ENCODE measurements at places on chromosomes 2 and 18.

DNA sequence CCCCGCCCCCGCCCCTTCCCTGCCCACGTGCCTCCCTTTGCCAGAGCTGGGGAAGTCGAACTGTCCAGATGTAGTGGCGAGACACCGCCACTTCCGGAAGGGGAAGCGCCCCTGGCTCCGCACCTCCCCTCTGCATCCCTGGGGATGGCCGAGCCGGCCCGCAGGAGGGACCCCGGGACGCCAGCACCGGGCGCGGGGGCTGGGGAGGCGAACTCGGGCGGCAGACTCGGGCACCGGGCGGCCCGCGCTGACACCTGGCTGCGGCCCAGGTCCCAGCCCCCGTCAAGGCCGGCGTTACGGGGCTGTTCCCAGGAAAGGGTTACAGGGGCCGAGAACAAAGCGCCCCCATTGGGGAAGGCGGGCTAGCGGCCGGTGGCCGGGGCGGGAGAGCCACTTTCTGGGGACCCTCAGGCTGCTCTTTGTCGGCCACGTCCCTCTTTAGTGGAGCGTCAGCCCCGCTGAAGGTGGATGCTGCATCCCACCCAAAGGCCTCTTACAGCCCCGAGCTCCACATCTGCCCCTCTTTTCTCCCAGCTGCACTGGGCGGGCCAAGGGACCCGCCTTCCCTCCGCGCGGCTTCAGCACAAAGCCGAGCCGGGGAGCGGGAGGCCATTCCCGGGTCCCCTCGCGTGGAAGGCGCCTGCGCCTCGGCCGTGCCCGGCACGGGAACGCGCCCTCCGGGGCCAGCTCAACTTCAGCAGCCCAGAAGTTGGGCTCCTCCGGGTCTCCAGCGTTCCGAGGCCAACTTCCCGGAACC lies 1.3 kb downstream of the SDC1 start:
- peak; percentile 68 for DNase-seq

DNA sequence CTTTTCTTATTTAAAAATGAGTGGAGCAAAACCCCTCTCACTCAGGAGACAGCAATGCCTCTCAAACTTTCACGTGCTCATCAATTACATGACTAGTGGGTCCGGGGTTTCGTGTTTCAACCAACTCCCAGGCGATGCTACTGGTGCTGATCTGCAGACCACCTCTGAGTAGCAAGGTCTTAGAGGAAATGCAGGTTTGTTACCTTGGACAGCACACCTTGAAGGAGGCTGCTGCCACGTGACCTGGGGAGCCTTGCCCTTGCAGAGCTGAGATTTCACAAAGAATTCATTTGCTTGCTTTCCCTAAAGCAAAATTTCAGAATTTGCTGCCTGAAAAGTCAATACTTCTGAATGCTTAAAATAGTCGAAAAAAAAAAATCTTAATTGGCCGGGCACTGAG lies 32.4 kb downstream of the SMIM21 start:
- DNase-seq, result no peak

- no peak for DNase-seq
Observed at GRCh38 chr2:126717928-126718327, 62.0 kb downstream of the GYPC start.

- DNase-seq, result no peak
Observed at GRCh38 chr2:27070653-27071276, 689 bp downstream of the OST4 start.

- no peak for DNase-seq
Observed at GRCh38 chr2:164675687-164676086, 54.4 kb upstream of the GRB14 start.

DNA sequence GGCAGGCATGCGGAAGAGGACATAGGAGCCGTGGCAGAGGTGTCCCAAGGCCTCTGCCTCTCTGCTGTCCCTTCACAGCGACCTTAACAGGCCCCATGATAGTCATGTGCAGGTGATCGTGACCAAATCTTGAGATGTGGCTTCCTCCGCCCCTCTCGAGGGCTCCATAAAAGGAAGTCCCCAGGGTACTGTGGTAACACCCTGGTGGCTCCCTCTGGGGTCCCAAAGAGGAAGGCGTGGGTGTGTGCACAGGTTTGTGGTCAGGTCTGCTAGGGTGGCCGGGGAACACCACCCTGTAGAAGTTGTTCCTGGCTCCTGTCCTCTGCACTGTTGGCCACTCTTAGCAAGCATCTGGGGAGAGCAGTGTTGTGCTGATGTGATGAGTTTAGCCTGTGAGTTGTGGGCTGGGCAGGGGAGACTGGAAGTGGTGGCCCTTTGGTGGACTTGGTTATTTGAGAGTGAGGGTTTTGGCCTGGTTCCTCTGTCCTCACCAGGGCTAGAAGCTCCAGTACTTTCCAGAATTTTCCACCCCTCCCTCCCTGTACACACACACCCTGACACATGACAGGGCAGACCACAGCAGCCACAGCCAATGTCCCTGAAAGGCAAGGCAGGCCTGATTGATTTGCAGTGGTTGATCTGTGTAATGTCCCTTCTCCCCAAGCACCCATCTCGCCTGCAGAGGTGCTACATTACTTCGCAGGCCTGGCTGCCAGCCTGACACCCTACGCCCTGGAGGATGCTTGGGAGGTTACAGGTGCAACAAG lies 68.9 kb upstream of the BOD1L2 start:
- no peak for DNase-seq

- no peak for DNase-seq
Observed at GRCh38 chr18:49175476-49175875, 224.7 kb upstream of the SMAD7 start.

DNA sequence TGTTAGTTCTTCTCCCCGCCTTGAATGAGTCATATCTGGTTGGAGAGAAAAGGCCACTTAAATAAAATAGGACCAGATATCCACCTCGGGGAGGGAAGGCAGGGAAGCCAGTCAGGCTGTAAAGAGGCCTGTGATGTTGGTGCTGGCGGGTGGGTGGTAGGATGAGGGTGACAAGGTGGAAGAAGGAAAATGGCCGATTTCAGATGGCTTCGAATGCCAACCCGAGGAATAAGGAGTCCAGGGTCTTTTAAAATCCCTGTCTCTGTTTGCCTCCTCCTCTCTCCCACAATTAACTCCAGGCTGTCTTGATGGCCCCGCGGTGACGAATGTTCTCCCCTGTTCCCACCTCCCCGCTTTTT lies 41.5 kb downstream of the CELF4 start:
- no peak for DNase-seq

DNA sequence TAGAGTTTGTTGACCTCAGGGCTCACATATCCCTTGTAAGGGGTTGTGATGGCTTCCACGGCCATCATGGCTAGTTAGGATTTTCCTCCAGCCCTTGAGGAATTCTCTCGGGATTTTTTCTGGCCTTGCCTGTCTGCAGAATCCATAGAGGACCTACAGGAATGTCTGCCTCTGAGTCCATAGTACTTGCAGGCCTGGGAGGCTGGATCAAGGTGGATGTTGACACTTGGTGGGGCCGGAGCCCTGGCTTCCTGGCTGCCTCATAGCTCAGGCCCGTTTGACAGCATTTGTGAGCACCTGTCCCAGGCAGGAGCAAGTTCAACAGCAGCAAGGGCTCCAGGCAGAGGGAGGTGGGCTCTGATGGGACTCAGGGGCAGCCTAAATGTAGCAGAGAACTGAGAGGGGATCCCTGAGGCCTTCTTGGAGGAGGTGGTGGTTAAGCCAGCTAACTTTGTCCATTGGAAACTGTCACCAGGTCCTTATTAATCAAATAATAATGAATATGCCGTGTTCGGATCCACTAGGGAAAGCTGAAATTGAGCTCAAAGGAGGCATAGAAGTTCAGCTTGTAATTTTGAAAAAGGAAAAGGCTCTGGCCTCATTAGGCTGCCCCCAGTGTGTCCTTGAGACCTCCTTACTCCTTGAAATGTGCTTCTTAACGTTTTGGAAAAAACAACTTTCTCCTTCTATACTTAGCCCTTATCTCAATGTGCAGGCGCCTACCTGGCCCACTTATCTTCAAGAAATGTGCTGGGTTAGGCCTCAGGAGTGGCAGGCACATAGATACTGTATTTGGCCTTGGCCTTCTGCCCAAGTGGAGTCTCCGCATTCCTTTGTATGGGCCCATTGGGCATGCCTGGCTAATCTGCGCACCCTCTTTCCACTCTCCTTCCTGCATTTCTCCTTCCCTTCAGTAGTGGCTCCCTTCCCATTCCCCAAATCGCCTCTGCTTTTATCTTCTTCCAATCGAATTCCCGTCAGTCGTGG lies 66.9 kb downstream of the HPCAL1 start:
- DNase-seq, result no peak

GRCh38 chr2:109662889-109663288 lies 48.7 kb downstream of the SOWAHC start:
- DNase-seq, result no peak

DNA sequence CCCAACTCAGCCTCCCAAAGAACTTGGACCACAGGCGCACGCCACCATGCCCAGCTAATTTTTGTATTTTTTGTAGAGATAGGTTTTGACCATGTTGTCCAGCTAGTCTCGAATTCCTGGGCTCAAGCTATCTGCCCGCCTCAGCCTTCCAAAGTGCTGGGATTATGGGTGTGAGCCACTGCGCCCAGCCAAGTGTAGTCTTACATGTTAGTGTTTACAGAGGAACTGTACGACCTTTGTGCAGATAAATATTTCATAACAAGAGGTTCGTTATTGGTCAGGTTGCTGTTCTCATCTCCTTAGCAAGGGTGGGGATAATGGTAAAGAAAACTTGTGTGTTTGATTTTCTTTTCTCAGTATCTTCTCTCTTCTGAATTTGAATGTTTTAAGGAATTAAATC lies 46.5 kb downstream of the RALBP1 start:
- DNase-seq, result no peak

GRCh38 chr2:6968319-6969100 lies 51.3 kb downstream of the RNF144A start:
- no peak for DNase-seq

GRCh38 chr2:198465970-198466369 lies 661.6 kb downstream of the PLCL1 start:
- no peak for DNase-seq

DNA sequence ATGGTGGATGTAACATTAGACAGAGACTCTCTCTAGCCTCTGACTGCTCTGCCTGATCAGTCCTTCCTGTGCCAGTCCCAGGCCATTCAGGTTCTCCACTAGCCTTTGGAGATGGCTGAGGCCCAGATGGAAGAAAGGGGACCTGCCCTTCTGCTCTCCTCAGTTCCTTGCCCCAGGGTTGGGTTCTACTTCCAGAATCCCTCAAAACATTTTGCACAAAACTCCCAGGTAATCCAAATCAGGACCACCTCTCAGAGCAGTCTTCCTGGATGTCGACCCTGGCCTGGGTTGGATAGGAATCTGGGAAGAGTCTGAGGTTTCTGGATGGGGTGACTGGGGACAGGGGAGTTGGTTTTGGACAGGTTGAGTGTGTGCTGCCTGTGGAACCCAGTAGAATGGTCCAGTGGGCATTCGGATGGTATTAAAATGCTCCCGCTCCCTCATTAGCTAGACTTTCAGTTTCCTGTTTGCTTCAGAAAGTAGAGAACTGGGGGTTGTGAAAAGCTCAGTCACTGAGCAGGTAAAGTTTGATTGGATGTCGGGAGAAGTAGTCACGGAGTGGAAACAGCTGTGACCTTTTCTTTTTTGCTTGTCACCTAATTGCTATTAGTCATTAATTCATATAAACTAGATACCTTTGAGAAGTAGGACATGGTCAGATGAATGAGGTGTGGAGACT lies 37.9 kb downstream of the DPYSL5 start:
- no peak for DNase-seq

- DNase-seq, result peak; percentile 28
Observed at GRCh38 chr2:105179469-105180372, 61.8 kb upstream of the GPR45 start.

DNA sequence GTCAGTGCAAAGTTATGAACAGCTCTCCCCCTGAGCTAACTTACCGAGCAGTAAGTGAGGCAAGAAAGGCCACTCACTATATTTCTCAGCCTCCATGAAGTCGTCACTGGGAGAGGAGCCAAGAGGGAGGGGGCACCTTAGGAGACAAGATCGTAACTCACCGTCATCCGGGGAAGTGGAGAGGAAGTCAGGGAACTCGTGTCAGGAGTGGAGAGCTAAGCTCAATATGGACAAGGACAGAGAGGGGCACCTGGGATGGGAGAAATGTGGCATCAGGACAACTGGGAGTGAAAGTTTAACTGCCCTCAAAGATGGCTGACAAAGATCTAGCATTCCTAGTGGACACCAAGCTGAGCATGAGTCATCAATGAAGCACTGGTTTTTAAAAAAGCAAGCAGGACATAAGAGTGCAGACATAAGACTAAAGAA lies 37.1 kb downstream of the BCL11A start:
- DNase-seq, result peak; percentile 82

DNA sequence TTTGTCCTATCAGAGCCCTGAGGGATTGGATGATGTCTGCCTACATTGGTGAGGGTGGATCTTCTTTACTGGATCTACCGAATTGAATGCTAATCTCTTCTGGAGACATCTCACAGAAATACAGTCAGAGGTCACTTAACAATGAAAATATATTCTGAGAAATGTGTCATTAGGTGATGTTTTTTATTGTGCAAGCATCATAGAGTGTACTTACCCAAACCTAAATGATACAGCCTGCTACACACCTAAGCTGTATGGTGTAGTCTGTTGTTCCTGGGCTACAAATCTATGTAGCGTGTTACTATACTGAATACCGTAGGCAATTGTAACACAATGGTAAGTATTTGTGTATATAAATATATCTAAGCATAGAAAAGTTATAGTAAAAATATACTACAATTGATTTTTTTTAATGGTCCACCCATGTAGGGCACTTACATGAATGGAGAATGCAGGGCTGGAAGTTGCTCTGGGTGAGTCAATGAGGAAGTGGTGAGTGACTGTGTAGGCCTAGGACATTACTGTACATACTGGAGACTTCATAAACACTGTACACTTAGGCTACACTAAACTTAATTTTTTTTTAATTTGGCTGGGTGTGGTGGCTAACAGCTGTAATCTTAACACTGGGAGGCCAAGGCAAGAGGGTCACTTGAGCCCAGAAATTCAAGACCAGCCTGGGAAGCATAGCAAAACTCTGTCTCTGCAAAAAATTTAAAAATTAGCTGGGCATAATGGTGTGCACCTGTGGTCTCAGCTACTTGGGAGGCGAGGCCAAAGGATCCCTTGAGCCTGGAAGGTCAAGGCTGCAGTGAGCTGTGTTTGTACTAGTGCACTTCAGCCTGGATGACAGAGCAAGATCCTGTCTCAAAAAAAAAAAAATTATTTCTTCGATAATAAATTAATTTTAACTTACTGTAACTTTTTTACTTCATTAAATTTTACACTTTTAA lies 226.3 kb upstream of the UBE2E3 start:
- DNase-seq, result no peak

GRCh38 chr2:42569883-42570282 lies 1.5 kb downstream of the MTA3 start:
- peak; percentile 15 for DNase-seq
